NCI-H510A (cell line): ENCODE measurements at places on chromosomes 5 and 9.
A peak's percentile ranks its signal among the peaks of the same experiment; 100 is the strongest.

- no peak for DNase-seq
These were observed 100.7 kb downstream of the SLIT3 start for GRCh38 chr5:169200125-169200778.

GRCh38 chr9:5052838-5053237, 67.8 kb downstream of the JAK2 start:
- DNase-seq = no peak

DNA sequence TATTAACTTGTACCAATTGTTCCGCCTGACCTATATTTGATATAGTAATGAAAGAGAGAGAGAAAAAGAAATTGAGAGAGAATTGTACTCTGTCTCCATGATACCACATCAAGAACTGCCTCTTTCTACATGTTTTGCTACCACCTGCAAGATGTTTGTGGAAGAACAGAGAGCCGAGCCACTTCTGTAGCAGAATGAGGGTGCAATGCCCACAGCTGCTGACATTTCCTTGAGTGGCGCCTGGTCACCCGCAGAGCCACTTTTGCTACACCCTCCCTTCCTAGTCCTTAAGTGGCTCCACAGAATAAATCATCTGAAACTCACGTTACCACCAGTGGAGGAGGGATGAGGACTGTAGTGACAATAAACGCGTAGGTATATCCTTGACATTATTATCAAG, 17.1 kb upstream of the FAM81B start:
- no peak for DNase-seq

DNA sequence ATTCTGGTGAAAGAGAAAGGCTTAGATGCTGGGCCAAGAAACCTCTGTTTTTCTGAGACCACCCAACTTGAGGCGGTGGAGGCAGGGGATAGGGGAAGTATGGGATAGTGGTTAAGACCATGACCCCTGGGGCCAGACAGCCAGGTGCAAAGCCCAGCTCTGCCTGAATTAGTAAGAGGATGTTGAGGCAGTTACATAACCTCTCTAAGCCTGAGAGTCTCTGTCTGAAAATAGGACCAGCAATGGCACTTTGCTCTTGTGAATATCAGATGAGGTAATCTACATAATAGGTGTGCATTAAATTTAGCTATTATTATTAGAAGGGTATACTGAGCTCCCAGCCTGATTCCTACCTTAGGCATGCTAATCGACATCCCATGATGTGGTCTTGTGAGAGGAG, 68.2 kb downstream of the DOCK2 start:
- no peak for DNase-seq

DNA sequence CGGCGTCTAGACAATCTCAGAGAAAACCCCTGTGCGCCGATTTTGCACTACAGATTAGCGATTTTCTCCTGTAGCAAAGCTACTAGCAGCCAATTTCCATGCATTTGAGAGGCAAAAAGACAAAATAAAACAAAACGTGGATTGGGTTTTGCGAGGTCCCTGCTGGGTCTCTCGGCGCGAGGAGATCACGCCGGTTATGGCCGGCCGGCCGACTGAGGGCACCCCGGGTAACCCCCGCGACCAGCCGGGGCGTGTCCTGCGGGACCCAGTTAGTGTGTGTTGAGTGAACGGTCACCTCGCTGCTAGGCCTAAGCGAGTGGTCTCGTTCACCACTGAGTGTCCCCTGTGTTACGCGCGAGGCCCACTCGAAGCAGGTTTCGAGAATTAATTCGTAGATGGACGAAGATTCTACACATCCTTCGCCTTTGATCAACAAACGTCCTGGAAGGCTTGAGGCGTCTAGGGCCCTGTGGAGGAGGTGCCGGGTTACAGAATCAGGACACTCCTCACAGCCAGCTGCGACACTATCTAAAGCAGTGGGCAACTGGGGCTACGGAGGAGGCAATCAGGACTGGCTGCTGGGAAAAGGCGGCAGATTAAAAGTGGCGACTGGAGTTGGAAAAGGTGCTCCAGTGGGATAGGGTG, 764 bp upstream of the VDAC1 start:
- no peak for DNase-seq

DNA sequence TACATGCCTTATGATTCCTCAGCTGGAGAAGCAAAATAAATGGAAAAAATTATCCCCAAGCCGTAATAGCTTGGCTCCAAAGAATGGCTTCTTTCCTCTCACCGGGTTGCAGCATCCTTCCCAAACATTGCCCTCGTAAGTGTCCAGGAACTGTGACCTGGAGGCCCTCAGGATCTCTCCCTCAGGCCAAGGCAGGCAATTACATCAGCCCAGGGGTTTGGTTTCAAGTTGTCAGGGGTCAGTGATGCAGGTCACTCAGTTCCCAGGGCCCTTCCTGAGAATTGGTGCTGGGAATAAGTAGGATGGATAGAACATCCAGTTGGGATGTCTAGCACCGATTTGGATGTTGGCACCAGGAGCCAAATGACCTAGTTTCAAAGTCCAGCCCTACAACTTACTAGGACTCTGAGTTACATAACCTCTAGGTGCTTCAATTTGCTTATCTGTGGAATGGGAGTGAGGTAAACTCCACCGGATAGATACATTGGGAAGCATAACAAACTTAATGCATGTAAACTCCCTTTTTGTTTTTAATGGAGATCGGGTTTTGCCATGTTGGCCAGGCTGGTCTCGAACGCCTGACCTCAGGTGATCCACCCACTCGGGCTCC, 133.5 kb upstream of the DAP start:
- no peak for DNase-seq

DNA sequence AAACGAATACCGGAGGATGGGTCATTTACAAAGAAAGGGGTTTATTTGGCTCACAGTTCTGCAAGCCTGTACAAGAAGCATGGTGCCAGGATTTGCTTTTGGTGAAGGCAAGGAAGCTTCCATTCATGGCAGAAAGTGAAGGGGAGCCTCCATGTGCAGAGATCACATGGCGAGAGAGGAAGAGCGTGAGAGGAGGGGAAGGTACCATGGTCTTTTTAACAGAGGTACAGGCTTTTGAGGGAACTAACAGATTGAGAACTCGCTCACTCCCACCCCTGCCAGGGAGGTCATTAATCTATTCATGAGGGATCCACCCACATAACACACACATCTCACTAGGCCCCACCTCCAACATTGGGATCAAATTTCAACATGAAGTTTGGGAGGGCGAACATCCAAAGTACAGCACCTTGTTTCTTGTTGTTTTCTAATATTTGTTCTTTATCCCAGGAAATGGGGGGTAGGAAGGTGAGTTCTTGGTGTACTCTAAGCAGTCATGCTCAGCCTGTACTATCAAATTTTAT, 18.5 kb downstream of the TMC1 start:
- no peak for DNase-seq

- no peak for DNase-seq
These were observed 10.9 kb downstream of the TMEM8B start for GRCh38 chr9:35839926-35840325.

GRCh38 chr9:129673602-129674001, 8.2 kb downstream of the PRRX2 start:
- no peak for DNase-seq

DNA sequence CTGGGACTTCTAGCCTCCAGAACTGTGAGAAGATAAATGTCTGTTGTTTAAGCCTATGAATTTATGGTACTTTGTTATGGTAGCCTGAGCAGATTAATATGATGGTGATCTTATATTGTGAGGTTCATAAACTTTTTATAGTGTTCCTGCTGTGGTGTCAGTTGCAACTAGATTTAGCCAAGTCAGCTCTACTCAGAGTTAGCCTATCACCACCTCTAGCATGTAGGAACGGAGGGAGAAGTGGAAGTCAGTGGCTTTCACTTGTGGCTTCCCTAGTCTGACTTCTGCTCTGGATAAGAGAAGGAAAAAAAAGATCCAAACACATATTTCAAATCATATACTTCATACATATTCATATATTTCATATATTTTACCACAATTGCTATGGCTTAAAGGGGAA, 6.6 kb downstream of the POC5 start:
- no peak for DNase-seq

DNA sequence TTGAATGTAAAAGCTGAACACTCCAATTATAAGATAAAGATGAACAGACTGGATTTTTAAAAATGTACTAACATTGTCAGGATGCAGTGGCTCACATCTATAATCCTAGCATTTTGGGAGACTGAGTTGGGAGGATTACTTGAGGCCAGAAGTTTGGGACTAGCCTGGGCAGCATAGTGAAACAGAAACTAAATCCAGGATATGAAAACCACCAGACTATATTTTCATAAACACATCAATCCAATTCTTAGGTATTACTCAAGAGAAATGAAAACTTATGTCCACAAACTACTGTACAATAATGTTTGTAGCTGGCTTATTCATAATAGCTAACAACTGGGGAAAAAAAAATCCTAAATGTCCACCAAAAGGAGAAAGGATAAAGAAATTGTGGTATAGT, 26.8 kb upstream of the NAA35 start:
- DNase-seq = no peak

- DNase-seq = no peak
These were observed 179.8 kb downstream of the ROR2 start for GRCh38 chr9:91770229-91770628.

- DNase-seq = no peak
These were observed 1.1 kb downstream of the FEM1C start for GRCh38 chr5:115543365-115544042.

GRCh38 chr9:135225619-135226228, 138.3 kb downstream of the OLFM1 start:
- no peak for DNase-seq

GRCh38 chr9:115396071-115396529, 278.1 kb upstream of the TNC start:
- no peak for DNase-seq

GRCh38 chr5:64269164-64269563, 103.5 kb downstream of the RNF180 start:
- no peak for DNase-seq

DNA sequence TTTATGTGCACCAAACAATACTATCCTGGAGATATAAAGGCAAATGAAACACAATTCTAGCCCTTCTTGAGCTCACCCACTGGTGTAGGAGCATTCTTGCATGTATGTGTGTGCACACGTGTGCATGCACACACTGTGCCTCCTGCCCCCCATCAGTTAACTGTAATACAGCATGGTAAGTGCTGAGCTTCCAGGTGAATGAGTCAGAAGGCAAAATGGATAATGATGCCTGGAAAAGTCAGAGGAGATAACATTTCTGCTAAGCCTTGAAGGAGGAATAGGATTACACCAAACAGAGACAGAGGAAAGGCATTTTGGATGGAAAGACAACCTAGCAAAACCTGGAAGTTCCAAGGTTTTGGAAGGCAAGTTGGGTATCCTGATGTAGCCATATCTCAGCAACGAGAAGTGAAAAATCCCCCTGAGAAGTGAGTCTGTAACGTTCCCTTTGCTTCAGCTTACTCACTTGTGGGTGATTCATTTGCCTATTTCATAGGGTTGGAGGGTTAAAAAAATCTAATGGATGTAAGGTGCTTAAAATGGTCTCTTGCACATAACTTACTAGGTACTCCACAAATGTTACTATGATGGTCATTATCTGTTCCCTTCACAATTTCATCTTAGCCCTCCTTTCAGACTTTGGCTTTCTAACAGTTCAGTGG, 101.4 kb upstream of the STC2 start:
- DNase-seq = no peak

- no peak for DNase-seq
These were observed 11.7 kb upstream of the CARNMT1 start for GRCh38 chr9:75039801-75040200.

GRCh38 chr9:127165116-127165515, 42.7 kb upstream of the ANGPTL2 start:
- DNase-seq = no peak

GRCh38 chr9:124661271-124661670, 109.8 kb downstream of the NR6A1 start:
- peak; percentile 46 for DNase-seq

DNA sequence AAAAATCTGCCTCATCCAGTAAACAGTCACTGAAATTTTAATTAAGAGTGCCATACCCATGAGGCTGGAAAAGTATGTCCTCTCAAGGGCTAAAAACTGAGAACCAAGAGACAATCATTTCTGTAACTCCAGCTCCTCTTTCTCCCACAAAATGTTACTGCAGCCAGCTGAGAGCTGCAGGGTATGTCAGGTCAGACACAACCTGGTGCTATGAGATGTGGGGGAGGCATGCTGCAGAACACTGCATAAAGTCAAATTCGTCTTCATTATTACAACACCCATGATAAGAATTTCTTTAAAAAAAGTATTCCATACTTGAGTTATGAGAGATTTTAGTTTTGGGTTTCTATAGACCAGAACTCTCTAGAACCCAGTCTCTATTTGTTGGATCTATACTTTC, 162.2 kb downstream of the CDC42SE2 start:
- DNase-seq = no peak

- DNase-seq = no peak
These were observed 59.2 kb downstream of the NDST1 start for GRCh38 chr5:150567031-150567717.

DNA sequence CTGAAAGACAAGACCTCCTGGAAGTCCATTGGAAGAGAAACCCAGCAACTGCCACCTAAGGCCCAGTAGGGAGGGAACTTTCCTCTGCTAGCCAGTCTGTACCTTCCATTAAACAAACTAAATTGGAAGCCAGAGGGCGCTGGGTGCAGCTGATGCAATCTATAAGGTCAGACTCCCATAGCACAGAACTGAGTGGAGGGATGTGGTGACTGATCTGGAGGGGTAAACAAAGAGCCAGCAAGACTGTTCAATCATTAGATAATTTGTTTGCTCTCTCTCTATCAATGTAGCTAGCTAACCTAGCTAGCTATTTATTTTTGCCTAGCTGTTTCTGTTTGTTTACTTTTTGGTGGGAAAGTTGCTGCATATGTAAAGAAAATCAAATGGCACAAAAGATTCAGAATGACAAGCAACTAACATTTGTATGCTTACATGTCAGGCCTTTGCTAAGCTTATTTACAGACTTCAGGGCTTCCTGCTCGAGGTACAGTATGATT, 291.8 kb upstream of the DAB2 start:
- no peak for DNase-seq

DNA sequence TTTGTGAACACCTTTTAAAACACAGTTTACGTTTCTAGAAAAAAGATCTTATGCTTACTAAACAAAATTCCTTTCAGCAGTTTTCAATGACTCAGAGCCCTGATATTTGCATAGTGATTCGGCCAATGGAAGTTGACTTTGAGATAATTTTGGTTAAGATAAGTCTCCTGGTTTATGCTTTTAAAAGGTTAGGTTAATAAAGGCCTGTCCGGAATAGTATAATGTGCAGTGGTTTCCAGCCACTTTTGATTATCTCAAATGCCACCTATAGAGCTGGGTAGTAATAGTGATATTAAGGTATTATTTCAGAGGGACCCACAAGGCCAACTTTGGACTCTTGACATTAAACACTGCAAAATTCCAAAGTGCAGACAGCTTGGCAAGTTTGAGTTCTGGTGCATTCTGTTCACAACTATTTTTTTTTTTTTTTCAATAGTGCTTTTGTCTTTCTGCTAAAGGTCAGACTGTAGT, 86.1 kb downstream of the F2RL2 start:
- no peak for DNase-seq

GRCh38 chr5:78607864-78608263, 40.7 kb downstream of the LHFPL2 start:
- no peak for DNase-seq
